ENCODE measurements at places on chromosomes 1 and 21.

DNA sequence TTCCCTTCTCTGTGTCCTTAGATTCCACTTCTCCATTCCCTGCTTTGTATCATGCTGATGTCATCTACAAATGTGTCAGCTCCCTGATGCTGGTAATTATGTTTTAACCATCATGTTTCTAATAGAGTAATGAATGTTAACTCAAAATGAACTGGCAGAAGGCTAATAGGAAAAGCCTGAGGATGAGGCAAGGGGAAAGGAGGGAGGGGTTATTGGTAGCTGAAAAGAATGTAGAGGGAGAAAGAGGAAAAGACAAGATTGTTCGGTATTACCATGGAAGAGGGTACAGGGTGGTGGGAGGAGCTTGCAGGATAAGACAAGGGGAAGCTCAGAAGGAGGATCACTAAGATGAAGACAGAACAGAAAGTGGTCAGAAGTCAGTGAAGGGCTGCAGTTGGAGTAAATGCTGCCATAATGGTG lies 150.9 kb downstream of the ZC3H11B start:
- no peak for DNase-seq

- DNase-seq = peak; percentile 75
Measured at GRCh38 chr1:184002071-184002470, 35.5 kb downstream of the COLGALT2 start.

DNA sequence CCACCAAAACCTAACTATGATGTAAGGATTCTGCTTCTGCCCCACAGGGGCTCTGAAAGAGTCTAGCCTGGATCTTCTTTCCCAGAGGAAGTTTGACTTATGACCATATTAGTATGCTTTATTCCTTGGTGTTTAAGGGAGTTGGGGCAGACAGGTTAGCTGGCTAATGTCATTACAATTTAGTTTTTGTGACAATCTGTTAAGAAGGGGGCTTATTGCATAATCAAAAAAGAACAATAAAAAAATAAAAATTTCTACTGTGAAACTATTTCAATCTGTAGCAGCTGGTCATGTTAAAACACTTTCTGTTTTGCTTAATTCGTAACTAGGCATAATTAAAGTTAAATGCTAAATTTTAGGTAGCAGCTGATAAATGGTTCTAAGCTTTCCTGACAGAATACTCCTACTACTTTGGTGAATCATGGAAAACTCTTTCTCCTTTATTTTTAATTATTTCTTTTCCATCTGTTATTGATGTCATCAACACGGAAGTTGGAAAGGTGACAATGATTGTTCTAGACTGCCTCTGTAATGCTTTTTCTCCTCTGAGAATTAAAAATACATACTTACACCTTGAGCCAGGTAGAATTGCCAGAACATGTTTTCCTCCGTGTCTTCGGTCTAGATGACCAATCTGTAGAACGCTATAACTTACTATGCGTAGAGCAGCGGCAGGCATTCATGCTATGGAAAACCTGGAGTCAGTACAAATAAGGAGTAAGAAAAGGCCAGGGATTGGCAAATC lies 18.6 kb downstream of the DYRK3 start:
- DNase-seq = no peak

DNA sequence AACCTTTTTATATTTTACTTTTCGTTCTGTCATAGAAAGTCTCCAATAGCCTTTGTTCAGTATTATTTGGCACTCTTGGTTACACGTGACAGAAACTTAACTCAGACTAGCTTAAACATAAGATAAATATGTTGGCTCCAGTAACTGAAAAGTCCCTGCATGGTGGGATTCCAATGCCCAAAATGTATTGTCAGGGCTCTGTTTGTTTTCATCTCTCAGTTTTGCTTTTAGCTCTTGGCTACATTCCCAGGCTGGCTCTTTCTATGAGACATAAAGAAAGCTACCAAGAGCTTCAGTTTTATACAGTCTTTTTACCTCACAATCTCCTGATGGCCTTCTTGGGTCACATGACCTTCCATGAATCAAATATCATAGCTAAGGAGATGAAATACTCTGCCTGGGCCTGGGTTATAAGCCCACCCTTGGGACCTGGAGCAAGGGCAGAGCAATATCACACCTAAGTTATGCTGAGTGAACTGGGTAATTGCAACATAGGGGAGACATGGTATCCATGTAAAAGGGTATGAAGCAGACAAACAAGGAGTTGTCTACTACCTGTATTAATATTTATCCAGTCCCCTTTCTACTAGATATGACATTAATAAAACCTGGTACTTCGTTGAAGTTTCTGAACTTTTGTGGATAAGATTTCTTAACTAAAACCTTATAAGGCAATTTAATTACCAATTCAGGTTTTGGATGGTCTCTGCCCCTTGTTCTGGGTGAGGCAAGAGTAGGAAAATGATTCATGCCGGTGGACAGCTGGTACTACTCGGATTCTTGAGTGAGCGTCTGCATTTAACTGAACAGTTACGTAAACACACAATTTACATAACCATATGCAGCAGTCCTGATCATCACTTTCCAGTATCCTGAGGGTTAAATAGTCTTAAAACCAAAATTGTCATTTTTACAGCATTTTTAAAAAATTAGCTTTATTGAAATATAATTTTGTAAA lies 442.3 kb downstream of the GPATCH2 start:
- DNase-seq = no peak

- DNase-seq = no peak
Measured at GRCh38 chr1:25360596-25361581, 22.8 kb downstream of the TMEM50A start.

GRCh38 chr1:13900583-13900982 lies 200.6 kb downstream of the PRDM2 start:
- DNase-seq = no peak

- DNase-seq = no peak
Measured at GRCh38 chr1:11740258-11741192, 4.6 kb downstream of the AGTRAP start.

- no peak for DNase-seq
Measured at GRCh38 chr1:113207019-113207418, 134.0 kb downstream of the LRIG2 start.

DNA sequence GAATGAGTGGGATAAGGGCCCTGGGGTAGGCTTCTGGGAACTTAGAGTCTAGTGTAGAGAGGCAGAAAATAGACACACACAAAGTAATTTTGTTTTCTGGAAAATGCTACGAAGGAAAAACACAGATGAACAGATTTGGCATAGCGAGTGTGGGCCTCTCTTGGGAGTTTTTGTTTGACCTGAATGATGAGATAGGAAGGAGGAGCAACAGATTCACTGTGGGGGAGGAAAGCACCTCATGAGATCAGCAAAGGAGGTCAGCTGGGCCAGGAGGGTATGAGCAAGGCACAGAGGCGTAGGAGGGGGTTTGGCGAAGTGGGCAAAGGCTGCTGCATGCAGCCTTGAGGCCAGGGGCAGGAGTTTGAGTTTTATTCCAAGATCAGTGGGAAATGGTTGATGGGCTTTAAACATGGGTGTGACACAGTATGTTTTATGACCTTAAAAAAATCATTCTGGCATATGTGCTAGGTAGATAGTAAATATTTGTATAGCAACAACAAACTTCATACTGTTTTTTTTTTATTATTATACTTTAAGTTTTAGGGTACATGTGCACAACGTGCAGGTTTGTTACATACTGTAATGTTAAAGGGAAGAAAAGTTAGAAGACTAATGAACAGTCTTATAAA lies 57.9 kb downstream of the FGGY start:
- no peak for DNase-seq

DNA sequence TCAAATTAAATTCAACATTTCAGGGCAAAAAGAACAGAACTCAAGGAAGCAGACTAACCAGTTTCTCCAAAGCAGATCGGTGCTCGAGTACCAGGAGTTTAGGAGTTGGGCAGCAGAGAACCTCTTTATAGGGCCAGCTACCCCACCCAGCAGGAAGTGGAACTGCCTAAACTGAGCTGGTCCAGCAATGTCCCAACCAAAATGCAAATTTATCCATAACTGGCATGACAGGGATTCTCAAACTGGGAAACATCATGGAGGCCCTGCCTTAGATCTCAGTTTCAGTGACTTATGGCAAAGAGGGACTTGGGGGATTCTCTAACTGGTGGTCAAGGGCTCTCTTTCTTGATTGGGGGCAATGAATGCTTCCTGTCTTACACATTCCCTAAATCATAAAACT lies at the start of gene SPRR2B:
Gene SPRR2B, minus strand, starts transcription at position 101 of the 400 bp plus-strand sequence. CDS start 772 bp downstream, outside the sequence.
- no peak for DNase-seq

DNA sequence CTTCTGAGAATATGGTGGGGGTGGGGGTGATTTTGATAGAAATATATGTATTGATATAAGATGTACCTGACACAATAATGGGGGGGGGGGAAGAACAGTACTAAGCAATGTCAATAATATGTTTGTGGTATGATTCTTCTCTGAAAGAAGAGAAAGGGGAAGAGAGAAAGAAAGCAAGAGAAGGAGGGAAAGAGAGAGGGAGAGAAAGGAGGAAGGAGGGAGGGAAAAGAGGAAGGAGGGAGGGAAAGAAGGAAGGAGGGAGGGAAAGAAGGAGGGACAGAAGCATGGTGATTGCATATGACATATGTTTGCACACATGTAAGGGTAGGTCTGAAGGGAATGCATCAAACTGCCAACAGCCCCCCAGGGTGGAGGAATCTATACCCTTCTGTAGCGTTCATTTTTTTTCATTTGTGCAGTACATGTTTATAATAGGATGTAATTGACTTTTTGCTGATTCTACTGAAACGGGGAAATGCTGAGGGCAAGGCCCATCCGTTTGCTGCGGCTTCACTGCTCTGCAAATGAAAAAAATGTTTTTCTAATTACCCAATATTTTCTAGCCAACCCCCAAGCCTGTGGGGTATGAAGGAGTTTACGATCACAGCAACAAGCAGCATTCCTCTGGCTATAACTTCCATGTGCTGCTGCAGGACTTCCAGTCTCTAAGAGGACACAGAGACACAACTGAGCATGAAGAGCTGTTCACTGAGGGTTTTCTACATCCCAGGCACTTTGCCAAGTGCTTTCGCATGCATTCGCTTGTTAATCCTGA lies 119.3 kb upstream of the ZC3H12A start:
- DNase-seq = no peak

GRCh38 chr1:212433577-212434462 lies 1.1 kb downstream of the NENF start:
- DNase-seq = no peak

DNA sequence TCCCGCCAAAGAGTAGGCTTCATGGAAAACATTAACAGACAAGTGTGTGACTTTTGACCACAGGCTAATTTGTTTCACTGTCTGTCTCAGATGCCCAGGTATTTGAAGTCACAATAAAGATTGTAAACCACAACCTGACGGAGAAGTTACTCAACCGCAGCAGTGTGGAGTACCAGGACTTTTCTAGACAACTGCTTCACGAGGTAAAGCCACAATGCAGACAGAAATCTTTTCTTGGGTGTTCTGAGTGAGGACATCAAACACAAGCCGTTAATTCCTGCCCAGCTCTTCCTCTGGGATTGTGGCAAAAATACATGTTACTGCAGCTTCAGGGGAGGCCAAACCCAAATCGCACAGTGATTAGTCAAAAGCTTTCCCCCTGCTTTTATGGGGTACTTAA lies 31.0 kb downstream of the UMODL1 start:
- DNase-seq = no peak

DNA sequence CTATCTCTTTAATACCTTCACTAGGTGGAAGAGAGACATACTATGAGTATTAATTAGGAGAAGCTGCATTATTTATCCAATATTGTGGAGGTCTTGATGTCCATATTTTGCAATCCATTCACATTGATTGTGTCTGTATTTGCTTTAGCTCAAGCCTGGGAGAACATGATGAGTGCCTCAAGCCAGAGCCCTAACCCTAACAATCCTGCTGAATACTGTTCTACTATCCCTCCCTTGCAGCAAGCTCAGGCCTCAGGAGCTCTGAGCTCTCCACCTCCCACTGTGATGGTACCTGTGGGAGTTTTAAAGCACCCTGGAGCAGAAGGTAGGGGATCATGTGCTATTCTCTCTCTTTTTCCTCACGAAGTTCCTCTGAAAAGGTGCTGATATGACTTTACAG lies 99.5 kb downstream of the CC2D1B start:
- DNase-seq = no peak

- DNase-seq = no peak
Measured at GRCh38 chr1:183498342-183498991, 26.2 kb downstream of the SMG7 start.

DNA sequence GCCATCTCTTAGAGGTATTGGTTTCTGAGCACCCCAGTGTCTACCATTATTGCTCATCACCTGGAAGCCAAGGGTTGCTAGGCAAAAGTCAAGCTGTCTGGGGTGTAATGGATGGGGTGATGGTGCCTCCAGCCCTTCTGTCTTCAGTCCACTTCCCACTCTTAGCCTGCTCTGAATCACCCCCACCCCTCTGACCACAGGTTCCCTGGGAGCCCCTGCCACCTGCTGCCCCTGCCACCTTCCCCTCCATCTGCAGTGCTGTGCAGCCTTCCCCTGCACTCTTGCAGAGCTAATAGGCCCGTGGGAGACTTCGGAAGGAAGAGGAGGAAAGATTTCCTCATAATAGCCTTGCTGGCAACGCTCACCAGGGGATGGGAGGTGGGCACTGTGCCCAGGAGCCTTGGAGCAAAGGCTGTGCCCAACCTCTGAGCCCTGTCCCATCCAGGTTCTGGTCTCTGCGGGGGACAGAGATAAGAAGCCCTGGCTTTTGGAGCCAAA lies 35.5 kb downstream of the CAPN2 start:
- DNase-seq = no peak

GRCh38 chr1:61518670-61519400 lies 206.1 kb downstream of the TM2D1 start:
- no peak for DNase-seq

- DNase-seq = no peak
Measured at GRCh38 chr1:47181095-47181954, 8.5 kb downstream of the PDZK1IP1 start.

- DNase-seq = no peak
Measured at GRCh38 chr1:154716011-154716410, 108.0 kb upstream of the ADAR start.

DNA sequence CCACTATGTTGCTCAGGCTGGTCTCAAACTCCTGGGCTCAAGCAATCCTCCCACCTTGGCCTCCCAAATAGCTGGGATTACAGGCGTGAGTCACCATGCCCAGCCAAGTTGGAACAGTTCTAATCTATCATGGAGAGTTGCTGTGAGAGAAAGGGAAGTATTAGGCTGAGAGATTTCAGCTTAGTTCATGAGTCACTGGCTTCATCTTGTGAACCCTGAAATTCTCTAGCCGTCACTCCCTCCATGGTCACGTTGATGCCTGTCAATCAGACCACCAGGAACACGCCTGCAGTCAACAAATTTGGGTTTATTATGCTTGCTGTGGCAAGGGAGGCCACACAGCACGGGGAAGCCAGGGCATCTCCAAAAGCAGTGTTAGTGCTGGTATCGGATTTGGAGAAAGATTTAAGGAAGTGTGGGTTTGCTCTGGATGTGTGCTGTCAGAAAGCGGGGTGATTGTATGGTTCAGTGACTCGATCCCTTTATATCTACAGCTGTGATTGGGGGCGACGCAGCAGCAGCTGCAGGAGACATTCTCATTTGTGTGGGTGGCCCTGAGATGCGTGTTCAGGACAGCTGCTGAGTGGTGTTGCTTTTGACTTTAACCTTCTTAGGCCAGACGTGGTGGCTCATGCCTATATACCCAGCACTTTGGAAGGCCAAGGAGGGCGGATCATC lies 18.7 kb downstream of the UQCRHL start:
- no peak for DNase-seq

Measured in NT2/D1 (cell line).